Hematopoietic multipotent progenitor cell treated with erythropoietin and hydrocortisone succinate and interleukin-3 and kit ligand, for 4 days (in vitro differentiated cells): ENCODE measurements at places on chromosomes 2 and 18.

DNA sequence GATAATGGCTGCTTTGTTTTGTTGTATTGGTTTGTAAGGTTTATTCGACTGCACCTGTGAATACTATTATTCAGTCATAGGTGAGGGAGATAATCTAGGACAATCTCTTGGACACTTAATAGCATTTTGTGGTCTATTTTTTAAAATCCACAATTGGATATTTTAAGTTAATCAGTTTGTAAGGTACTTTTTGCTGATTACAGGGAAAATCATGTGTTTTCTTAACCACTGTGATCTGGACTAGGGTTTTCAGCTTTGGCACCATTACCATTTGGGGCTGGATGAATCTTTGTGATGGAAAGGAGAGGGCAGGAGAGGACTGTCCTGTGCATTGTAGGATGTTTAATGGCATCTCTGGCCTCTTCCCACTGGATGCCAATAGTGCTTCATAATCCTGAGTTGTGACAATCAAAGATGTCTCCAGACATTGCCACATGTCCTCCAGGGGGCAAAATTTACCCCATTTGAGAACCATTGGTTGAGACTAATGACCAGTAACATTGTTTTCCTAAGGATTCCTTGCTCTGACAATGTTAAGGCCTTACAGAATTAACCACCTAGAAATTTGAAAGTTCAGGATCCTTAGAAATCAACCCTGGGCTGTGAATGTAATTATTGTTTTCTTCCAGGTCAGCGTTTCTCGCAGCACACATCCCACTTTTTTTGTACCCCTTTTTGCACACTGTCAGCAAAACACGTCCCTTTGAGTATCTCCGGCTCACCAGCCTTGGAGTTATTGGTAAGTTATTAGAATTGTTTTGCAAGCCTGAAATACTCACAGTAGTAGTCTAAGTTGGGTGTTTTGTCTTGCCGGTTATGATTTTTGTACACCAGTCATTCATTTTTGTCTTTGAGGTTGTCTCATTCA lies 15.6 kb downstream of the CNOT9 start:
- no peak for DNase-seq

- DNase-seq: no peak
Measured at GRCh38 chr2:197993830-197994229, 189.4 kb downstream of the PLCL1 start.

DNA sequence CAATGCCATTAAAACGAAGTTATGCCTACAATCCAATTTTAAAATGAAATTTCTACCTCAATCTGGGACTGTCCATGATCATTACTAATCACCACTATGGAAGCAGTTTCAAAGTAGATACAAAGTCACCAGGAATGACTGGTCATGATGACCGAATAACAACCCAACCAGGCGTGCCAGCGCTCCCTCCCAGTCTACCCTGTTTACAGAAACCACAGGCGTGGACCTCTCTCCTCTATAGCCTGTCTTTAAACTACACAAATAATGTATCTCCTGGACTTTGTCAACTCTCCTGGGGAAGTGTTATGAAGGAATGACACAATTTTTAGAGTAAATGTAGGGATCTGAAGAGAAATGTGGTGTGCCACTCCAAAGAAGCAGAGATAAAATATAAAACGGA lies 150.2 kb downstream of the SRBD1 start:
- no peak for DNase-seq

DNA sequence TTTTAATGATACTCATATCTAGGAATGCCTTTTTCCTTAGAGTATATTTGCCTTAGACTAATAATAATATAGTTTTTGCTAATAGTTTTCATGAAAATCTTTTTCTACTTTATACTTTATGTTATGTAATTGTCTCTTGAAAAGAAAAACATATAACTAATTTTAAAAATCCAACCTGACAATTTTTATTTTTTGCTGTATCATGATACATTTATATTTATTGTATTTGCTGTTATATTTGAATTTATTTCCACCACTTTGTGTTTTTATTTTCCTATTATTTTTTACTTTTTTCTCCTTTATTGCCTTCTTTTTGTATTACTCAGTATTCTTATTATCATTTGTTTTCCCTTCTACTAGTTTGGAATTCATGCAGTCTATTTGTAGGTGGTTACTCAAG lies 85.4 kb downstream of the MBD5 start:
- no peak for DNase-seq

DNA sequence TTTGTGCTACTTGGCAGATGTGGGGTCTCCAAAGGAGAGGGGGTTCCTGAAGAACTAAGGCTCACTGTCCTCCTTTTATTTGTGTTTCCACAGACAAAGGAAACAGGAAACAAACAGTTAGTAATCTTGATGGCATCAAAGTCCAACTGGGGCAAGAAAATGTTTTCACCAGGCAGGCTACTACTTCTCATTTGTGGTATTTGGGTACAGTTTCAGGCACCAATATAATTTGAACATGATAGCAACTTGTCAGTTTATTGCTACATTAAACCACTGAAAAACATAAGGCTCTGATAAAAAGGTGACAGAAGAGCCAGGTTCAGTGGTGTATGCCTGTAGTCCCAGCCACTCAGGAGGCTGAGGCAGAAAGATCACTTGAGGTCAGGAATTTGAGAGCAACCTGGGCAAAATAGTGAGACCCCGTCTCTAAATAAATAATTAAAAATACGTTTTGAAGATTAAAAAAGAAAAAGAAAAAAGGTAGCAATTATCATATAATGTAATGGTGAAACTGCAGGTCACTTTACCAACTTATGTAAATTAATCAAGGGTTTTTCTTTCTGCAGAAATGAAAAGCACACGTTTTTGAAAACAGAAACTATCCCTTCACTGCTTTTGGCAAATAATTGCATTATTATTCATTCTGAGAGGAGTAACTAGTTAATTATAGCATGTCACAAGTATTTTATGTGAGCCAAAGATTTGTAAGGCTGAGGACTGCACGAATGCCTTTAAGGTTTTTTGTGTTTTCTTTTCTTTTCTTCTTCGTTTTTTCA lies 157.5 kb upstream of the CAVIN2 start:
- DNase-seq: peak; percentile 35

DNA sequence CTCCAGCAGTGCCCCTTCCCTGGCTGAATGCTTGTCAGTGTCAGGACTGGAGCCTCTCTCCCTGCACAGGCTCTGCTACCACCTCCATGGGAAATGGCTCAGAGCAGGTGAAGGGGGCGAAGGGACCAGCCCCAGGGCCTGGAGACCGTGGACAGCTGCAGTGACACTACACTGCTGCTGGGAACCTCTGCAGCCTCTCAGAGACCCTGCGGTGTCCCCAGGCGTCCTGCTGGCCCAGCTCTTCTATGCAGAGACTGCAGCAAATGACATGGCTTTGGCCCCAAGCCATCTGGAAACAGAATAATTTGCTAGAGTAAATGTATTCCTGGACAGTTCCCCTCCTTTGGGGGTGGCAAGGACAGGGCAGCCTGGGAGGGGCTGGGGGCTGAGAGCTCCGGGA lies 53.2 kb downstream of the CIB4 start:
- no peak for DNase-seq

GRCh38 chr2:176843208-176843607 lies 369.4 kb upstream of the HNRNPA3 start:
- no peak for DNase-seq

- no peak for DNase-seq
Measured at GRCh38 chr2:68193787-68194372, 36.2 kb downstream of the PNO1 start.

- DNase-seq: peak; percentile 49
Measured at GRCh38 chr18:39453882-39454281, 1888.3 kb upstream of the CELF4 start.

GRCh38 chr2:51350100-51350499 lies 318.2 kb upstream of the NRXN1 start:
- DNase-seq: no peak

DNA sequence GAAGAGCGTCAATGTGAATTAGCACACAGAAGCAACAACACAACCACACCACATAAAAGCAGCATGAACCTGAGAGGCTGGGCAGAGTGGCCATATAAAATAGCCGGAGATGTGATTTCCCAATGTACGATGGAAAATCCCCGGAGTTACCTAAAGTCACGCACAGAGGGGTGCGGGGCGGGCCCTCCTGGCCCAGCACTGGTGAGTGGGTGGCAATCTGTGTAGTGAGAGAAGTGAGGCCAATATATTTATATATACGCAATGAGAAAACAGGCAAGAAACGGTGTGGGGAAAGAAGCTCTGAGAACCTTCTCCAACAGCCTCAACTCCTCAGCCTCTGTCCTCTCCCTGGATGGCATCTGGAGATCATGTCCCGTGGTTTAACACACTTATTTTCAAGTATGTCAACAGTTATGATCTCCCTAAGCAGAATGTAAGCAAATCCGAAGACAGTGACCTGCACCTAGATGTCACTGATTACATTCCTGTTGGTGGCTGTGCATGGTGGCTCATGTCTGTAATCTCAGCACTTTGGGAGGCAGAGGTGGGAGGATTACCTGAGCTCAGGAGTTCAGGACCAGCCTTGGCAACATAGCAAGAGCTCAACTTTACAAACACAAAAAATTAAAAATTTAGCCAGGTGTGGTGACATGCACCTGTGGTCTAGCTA lies 41.6 kb downstream of the CRACDL start:
- DNase-seq: no peak

DNA sequence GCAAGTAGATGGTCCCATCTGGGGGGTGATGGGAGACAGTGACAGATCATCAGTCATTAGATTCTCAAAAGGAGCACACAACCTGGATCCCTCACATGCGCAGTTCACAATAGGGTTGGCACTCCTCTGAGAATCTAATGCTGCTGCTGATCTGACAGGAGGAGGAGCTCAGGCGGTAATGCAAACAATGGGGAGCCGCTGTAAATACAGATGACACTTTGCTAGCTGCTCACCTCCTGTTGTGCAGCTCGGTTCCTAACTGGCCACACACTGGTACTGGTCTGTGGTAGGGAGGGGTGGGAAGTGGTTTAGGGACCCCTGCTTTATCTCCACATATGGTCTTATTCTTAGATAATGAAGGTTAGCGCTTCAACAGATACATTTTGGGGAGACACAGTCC lies 506.6 kb downstream of the PLCL1 start:
- no peak for DNase-seq

- no peak for DNase-seq
Measured at GRCh38 chr2:149098701-149099100, 60.2 kb downstream of the LYPD6B start.

GRCh38 chr2:75710577-75711253 lies at the start of gene GCFC2:
Gene GCFC2, minus strand, starts transcription at chr2:75710915. Its CDS starts 60 bp downstream, at chr2:75710855.
- peak; percentile 90 for DNase-seq

DNA sequence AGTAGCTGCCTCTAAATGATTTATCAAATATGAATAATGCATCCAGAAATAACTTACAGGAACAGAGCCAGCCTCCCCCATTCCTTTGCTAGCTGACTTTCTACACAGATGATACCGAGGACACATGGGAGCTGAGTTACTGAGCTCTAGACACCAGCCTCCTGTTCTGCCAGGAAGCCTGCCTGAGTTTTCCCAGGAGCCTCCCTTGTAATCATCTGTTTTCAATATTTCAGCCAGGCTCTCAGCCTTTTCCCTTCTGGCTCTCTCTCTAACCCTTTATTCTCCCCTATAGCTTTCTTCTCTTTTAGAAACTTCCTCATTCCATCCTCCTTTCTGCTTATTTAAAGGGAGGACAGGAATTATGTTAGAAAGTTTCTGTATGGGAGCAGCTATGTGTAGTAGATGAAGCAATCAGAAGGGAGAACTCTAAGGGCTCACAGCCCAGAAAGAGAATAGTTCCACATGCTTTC lies 911.6 kb downstream of the TDRD15 start:
- DNase-seq: no peak

DNA sequence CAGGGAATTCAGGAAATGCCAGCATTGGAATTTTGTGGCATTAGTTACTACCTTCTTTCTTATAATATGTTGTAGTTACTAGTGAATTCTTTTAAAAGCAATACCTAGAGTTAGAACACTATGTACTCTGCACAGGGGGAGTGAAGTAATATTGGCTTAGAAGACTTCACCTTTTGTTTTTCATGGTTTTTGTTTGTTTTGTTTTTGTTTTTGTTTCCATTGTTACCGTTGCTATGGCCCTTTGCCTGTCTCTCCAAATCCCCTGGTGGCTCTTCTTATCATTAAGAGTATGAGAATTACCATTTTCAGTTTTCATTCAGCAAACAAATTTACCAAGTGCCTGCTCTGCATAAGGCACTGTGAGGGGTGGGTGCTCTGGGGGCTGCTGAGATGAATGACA lies 160.1 kb downstream of the HAUS1 start:
- peak; percentile 25 for DNase-seq

DNA sequence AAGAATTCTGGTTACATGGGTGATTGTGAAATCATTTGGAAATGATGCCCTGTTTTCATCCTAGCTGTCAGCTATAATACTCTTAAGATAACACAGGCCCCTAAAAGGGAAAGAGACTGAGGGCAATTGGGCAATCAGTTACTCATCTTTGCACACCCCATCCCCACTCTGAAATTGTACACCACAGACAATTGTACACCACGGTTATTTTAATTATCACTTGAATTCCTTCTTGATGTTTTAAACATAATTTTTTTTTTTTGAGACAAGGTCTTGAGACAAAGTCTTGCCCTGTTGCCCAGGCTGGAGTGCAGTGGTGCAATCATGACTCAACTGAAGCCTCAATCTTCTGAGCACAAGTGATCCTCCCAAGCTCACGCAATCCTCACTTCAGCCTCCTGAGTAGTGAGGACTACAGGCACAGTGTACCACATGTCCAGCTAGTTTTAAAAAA lies 862.4 kb upstream of the ACVR2A start:
- DNase-seq: no peak

GRCh38 chr2:230947908-230948365 lies 22.9 kb upstream of the GPR55 start:
- DNase-seq: peak; percentile 59

- DNase-seq: peak; percentile 34
Measured at GRCh38 chr2:24163186-24163585, 11.7 kb upstream of the FAM228A start.

- no peak for DNase-seq
Measured at GRCh38 chr2:166519391-166519962, 25.4 kb upstream of the SCN7A start.

- DNase-seq: peak; percentile 55
Measured at GRCh38 chr2:27078267-27079194, at the start of gene EMILIN1. Gene EMILIN1, plus strand, starts transcription at chr2:27078615. Its CDS starts 451 bp downstream, at chr2:27079066.

DNA sequence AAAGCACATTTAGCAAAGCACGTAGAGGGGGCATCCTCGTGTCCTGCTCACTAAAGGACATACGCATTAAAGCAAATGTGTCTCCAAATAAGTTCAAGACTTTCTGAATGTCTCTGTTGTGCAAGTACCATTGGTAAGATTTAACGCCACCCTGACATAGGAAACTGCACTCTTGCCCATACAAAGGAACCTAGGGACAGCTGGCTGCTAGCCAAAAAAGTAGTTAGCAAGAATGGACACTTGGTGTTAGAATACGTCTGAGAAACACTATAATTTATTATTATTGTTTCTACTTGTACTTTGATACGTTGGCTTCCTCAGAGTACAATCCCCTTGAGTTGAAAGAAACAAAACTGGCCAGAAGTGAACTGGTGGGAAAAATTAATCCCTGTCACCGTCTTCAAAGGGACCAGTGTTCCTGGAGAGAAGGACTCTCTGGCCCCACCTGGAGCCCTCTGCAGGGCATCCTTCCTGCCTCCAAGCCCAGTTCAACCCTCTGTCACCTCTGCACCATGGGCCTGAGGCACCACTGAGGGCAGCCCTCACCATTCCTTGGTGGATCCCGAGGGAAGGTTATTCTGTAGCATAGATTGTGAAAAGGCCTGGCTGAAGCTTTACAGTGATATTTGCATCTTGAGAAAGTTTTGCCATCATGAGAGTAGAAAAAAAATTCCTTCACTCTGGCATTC lies 51.4 kb upstream of the APCDD1 start:
- DNase-seq: no peak
